ENCODE measurements at places on chromosomes 6 and 20.

DNA sequence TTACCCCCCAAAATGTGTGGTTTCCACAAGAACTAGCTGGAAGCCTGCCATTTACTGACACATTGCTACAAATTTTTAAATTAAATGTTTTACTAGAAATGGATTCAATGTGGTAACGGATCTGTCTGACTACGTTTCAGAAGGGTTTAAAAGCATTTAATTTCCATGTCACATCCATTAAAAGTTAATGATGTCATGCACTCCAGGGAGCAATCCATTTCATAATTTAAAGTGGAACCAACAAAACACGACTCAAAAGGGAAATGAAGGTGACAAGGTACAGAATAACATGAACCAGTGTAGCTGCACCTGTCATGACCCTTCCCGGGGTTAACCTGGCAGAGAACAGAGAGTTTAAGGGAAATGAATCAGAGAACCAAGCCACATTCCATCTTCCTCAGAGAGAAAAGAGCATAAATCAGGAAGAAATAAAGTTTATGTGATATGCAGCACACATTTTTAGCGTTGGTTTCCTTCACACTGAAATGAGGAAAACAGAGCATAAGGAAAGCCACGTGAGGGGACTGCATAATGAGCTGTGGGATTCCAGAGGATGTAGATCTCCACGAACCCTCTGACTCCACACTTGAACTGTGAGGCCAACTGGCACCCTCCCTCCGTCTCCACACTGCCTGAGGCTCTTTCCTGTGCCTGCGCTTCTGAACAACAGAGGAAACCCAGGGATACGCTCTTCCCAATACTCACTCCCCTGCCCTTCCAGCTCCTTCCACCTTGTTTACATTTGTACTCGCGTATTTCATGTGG lies 170.3 kb upstream of the AHI1 start:
- DNase-seq = no peak

DNA sequence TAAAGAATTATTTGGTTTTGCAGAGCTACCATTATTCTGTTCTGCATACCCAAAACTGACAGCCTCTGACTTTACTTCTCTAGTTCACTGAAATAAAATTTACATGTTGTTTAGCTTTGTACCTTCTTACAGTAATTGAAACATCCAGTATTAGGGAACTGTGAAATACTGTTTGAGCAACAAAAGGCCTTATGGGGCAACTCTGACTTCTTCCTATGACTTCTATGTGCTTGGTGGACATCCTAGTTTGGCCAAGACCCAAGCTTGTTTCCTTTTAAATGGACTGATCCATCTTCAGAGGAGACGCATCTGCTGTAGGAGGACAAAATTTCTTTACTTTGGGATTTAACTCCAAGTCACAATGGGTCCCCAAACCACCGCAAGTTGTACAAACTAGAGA lies 44.7 kb downstream of the NR2E1 start:
- no peak for DNase-seq

- DNase-seq = peak; percentile 50
Observed at GRCh38 chr6:42030585-42031506, 19.5 kb upstream of the TAF8 start.

DNA sequence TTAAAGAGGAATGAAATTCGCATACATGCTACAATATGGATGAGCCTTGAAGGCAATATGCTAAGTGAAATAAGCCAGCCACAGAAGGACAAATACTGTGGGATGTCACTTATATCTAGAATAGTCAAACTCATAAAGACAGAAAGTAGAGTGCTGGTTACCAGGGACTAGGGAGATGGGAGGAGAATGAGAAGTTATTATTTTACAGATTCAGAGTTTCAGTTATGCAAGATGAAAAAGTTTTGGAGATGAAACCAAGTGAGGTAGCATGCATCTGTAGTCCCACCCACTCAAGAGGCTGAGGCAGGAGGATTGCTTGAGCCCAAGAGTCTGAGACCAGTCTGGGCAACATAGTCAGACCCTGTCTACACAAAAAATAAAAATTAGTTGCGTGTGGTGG lies 82.5 kb upstream of the ARID1B start:
- no peak for DNase-seq

DNA sequence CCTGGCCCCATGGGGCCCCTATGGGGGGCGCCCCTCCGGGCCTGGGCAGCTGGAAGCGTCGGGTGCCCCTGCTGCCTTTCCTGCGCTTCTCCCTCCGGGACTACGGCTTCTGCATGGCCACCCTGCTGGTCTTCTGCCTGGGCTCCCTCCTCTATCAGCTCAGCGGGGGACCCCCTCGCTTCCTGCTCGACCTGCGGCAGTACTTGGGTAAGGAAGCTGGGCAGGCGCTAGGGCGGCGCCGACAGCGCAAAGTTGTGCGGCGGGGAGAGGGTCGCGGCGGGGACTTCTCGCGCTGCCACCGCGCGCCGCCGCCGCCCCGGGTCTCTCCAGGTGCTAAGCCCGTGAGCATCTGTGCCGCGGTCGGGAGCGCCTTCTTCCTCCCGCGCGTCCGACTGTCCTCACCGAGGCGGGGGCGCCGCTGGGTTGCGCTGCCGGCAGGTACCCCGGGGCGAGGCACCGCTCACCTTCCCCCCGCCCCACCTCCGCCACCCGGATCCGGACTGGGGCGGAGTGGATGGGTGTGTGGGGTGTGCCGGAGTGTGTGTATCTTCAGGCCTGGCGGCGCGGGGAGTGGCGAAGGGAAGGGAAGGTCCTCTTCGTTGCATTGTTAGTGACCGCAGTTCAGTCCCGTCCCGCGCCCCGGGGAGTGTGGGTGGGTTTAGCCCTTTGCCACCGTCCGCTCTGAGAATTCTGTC lies 788 bp downstream of the UST start:
- DNase-seq = peak; percentile 16

GRCh38 chr6:100479179-100480035 lies 14.7 kb upstream of the SIM1 start:
- DNase-seq = no peak

- DNase-seq = no peak
Observed at GRCh38 chr20:19624221-19624965, 133.7 kb upstream of the RIN2 start.

DNA sequence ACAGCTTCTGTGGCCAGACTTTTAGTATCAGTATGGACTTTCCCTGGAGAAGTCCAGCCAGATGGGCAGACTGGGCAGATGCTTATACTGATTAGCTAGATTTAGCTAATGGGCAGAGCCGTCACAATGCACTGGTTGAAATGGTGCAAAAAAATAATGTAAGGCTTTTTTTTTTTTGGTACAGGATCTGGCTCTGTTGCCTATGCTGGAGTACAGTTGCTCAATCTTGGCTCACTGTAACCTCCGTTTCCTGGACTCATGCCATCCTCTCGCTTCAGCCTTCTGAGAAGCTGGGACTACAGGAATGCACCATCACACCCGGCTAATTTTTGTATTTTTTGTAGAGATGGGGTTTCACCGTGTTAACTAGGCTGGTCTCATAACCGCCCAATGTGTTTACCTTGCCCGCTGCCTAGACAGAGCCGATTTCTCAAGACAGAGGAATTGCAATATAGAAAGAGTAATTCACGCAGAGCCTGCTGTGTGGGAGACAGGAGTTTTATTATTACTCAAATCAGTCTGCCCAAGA lies 16.4 kb upstream of the KIFC1 start:
- DNase-seq = no peak

GRCh38 chr6:136701045-136701444 lies 91.2 kb downstream of the MAP3K5 start:
- no peak for DNase-seq

DNA sequence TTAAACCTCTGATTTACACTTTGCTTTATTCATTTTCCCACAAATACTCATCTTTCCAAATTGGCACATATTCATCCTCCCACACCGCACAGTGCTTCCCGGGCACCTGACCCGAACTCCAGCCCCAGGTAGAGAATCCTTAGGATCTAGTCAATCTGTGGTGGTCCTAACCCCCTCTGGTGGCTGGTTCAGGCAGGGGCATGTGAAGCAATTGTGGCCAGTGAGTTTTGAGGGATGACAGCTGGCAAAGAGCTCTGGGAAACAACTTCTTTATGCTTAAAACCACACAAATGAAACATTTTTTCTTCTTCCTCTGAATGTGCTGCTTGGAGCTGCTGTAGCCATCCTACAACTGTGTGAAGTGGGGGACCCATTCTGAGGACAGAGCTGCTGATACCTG lies 54.7 kb downstream of the ELOVL5 start:
- DNase-seq = no peak

DNA sequence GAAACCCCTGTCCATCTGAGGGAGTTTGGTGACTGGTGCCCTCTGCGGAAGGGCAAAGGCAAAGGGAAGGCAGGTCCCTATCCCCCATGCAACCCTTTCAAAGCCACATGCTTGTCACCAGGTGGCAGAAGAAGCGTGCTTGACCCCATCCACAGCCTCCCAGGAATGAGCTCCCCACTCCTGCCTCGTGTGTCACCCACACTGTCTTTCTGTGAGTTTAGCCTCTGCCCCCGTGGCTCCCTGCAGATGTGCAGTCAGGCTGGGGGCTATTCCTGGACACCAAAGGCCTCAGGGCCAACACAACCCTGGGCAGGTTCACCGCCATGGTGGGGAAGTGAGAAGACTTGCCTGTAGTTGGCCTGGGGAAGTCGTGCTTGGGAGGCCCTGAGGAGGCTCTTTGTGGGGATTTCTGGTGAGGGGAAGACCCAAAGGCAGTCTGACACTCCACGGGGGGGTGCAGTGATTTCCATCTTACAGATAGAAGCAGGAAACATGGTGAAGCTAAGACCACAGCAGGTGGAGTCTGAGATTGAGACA lies 16.6 kb upstream of the PCMTD2 start:
- DNase-seq = no peak

GRCh38 chr6:46491201-46491627 lies at the start of gene RCAN2:
Gene RCAN2 (minus strand): TSS chr6:46491449.
- DNase-seq = no peak

GRCh38 chr20:44092551-44093248 lies 94.3 kb downstream of the JPH2 start:
- no peak for DNase-seq

DNA sequence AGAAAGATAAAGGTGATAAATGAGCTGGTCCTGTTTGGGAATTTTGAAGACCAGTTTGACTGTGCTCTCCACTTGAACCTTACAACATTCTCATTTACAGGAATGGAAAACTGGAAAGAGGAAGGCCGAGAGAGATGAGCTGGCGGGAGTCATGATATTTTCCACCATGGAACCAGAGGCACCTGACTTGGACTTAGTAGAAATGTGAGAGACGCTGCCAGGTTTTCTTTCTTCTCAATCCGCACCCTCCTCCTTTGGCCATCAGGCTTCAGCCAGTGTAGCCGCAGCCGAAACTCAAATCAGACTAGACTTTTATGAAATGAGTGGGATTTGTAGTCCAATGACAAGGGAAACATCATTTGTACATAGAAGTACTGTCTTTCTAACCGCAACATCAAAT lies 54.7 kb upstream of the SYNJ2 start:
- no peak for DNase-seq

- DNase-seq = no peak
Observed at GRCh38 chr6:129786548-129786947, 74.6 kb downstream of the TMEM244 start.

GRCh38 chr6:27565839-27566779 lies 93.2 kb upstream of the ZNF184 start:
- DNase-seq = no peak

DNA sequence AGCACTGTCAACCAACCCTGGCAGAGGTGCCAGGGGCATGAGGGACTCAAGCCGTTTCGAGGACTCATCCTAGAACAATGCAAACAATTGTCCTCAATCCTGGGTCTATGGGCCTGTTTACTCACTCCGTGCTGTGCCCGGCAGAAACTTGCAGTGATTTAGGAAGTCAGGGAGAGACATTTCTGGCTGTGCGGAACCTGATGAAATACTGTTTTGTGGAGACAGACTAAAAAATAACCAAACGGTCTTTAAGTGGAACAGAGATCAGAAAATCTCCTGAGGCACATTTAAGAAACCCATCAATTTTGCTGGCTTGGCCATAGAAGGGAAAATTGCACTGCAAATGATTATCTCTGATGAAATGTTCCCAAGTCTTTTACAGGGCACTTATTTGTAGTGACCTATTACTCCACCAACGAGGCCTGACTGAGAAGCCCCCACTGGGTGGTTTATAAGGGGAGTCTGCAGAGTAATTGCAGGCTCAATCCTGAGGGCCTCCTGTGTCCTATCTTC lies 79.8 kb upstream of the KCNK16 start:
- no peak for DNase-seq

- peak; percentile 29 for DNase-seq
Observed at GRCh38 chr20:5569021-5569420, 181.2 kb upstream of the SHLD1 start.

DNA sequence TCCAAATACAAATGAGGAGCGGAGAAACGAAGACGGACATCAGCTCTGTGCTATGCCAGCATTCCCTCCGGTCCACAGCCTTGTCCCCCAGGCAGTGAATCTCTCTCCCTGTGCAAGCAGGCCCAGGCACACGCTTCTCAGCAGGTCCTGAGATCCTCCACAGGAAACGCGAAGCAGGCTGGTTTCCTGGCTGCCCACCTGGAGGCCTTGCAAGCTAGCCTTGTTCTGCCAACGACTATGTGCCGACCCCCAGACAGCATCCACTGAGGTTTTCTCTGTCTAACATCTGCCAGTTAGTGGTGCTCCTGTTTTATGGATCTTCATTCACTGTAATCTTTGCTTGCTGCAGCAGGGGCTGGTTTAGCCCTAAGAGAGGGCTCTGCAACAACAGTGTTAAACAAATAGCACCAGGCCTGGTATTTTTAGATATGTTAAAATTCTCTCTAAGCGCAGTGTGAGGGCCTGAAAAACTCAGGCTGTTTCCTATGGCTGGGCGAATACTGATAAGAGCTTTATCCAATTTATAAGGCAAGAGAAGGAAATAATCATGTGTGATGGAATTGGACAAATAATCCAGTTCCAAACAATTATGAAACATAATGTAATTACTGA lies 386.0 kb upstream of the ARID1B start:
- DNase-seq = no peak

GRCh38 chr6:118881440-118882313 lies 12.3 kb upstream of the ASF1A start:
- DNase-seq = no peak

DNA sequence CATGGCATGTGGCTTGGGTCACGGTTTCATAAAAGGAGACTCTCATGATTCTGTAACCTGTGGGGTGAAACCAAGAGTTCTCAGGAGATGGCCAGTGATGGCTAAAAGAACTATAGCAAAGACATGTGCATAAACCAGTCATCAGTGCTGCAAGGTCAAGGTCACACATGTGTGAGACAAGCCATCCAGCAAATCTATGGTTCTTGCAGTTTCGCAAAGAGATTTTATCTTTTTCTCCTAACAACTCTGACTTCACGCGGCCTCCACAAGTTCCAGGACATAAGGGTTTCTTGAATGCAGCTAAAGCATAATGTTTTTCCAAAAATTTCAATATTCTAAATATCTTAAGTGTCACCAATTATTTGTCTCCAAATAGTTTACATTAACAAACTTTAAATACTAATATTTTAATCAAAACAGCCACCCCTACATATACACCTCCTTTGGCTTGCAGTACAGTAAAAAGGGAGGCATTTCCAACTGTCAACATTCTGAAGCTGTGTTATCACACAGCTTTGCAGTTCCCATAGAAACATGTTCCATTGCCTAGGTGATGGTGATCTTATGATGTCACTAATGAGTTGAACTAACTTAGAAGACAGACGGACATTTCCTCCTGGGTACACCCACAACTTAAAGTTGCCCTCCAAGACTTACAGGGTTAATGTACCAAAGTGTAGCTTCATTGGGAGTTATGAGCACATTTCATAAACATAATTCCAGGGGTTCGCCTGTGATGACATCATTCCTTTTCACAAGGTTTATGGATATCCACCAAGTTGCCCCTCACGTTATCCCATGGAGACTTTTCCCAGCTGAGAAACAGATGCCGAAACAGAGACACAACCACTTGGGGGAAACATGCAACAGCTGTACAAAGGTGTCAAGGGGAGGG lies 250.9 kb upstream of the PDE10A start:
- DNase-seq = no peak

Data from T-helper 2 cell treated with Interferon-gamma antibody and Interleukin-4, amounts not matched to agents 5 μg/mL and 100 μg/mL, for 36 hours (primary cell).